ENCODE measurements at places on chromosomes 13 and 19.
A peak's percentile ranks its signal among the peaks of the same experiment; 100 is the strongest.

GRCh38 chr13:113950451-113951245 is 23.2 kb downstream of the C13orf46 start:
- no peak for DNase-seq

GRCh38 chr19:29833614-29834261 is 21.9 kb downstream of the CCNE1 start:
- DNase-seq = no peak

- peak; percentile 34 for DNase-seq
Measured at GRCh38 chr13:100721885-100722512, 47.4 kb upstream of the TMTC4 start.

- peak; percentile 56 for DNase-seq
Measured at GRCh38 chr19:4059891-4060620, 6.6 kb downstream of the ZBTB7A start.

DNA sequence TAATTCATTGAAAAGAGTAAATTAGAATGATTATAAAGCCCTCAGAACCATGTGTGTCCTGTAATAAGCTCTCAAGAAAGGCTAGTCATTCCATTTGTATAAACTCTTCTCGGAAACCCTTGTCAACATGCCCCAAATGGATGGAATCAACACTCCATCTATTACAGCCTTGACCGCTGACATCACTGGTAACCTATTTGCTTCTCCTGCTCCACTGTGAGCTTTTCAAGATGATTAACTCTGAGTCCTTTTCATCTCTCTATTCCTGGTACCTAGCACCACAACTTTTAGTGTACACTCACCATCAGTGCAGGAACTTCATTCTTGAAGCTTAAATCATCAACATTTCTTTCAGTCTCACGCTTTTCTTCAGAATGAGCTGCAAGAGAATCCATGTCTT is 612.0 kb downstream of the DCT start:
- DNase-seq = no peak

DNA sequence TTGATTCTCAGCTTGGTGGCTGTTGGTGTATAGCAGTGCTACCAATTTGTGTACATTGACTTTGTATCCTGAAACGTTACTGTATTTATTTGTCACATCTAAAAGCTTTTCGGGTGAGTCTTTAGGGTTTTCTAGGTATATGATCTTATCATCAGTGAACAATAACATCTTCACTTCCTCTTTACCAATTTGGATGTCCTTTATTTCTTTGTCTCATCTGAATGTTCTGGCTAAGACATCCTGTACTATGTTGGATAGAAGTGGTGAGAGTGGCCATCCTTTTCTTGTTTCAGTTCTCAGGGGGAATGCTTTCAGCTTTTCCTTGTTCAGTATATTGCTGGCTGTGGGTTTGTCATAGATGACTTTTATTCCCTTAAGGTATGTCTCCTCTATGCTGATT is 6.0 kb upstream of the ZNF738 start:
- no peak for DNase-seq

GRCh38 chr19:37353968-37354367 is 16.9 kb upstream of the ZNF527 start:
- no peak for DNase-seq

GRCh38 chr13:91934354-91934753 is 535.9 kb downstream of the GPC5 start:
- no peak for DNase-seq

DNA sequence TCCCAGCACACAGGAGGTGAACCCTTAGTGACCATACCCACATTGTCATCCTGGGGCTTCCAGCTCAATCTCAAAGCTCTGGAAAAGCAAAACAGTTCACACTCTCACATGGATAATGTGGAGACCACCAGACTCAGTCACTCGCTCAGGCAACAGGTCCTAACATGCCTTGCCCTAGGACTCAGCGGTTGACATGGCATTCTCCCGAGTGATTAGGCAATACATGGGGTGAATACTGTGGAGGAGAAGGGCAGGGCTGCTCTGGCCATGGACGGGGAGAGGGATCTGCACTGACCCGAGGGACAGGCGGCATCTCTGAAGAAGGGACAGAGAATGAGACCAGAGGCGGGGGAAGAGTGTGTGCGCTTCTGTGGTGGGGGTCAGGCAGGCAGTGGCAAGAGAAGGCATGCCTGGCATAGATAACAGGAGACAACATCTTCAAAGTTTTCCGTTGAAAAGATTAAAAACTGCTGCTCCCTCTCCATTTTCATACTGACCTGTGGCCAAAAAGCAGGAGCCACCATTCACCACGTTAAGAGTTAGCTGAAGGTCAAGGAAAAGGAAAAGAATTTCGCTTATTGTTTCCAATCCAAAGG is 44.5 kb upstream of the EPHX3 start:
- no peak for DNase-seq

DNA sequence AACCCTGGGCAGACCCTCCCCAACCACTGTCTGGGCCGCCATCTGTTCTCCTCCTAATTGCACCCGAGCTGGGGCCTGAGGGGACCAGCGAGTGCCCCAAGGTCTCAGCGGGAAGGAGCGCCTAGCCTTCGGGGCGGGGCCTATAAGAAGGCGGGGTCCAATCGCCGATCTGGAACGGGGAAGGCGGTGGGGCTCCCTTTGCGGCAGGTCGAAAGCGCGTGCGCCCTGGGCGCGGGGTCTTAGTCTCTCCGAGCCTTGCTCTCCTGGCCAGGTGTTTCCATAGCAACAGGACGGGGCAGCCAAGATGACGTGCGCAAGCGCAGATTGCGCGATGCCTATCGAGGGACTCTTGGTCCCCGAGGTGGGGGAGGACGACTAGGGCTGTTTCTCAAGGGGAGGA is 2.8 kb downstream of the MAST1 start:
- DNase-seq = no peak

- DNase-seq = no peak
Measured at GRCh38 chr13:25579221-25579620, 207.4 kb downstream of the ATP8A2 start.

GRCh38 chr13:25971047-25971446 is 80.8 kb downstream of the SHISA2 start:
- no peak for DNase-seq

DNA sequence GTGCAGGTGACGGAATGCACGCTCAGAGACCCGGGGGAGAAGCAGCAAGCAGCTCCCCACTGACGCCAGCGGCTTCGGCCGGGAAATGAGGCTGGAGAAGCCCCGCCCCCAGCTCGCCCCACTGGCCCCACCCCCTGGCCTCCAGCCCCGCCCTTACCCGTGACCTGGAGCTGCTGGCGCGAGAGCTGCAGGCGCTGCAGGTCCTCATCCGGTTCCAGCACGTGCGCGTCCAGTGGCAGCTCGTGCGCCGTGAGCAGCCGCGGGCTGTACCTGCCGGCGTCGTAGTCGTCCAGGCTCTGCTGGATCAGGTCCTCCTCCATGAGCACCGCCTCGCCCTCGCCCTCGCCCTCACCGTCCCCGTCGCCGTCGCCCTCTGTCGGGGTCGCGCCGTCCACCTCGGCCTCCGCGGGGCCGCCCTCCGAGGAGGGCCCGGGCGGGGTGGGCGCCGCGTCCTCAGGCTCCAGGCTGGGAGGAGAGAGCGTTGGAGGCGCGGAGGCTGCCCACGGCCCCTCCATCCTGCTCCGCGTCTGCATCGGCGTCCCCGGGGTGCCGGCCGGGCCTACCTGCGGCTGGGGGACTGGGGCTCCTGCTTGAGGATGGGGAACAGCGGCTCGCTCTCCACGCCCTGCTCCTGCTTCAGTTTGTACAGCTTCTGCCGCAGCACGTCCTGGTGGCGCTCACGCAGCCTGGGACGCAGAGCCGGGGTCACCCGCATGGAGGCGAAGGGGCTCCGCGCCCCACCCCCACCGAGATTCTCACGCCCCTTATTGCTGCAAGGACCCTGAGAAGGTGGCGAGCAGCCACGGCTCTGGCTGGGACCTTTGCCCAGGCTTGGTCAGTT is 6.4 kb upstream of the TBXA2R start:
- no peak for DNase-seq

DNA sequence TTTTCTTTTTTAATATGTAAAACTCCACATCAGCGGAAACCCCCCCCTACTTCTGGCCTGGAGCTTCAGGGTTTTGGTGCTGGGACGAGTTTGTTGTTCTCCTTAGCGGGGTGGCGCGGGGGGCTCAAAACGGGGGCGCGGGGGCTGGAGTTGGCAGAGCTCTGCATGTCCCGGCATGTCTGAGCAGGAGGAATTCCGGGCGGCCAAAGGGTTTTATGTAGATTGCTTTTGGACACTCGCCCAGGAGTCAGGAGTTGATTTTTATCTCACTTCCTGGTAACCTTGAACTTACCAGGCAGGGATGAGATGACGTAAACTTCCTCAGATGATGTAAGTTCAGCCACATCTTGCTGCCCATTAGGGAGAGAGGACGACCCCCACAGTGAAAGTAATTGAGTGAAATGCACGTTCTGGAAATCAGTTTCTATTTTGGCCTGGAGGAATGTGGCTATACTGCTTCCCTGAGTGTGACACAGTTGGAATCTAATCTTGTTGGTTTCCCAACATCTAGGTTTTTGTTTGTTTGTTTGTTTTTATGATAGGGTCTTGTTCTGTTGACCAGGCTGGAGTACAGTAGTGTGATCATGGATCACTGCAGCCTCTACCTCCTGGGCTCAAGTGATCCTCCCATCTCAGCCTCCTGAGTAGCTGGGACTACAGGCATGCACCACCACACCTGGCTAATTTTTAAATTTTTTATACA is 21.0 kb upstream of the GDF15 start:
- no peak for DNase-seq

- DNase-seq = no peak
Measured at GRCh38 chr13:110333837-110334236, 26.8 kb downstream of the COL4A2 start.

DNA sequence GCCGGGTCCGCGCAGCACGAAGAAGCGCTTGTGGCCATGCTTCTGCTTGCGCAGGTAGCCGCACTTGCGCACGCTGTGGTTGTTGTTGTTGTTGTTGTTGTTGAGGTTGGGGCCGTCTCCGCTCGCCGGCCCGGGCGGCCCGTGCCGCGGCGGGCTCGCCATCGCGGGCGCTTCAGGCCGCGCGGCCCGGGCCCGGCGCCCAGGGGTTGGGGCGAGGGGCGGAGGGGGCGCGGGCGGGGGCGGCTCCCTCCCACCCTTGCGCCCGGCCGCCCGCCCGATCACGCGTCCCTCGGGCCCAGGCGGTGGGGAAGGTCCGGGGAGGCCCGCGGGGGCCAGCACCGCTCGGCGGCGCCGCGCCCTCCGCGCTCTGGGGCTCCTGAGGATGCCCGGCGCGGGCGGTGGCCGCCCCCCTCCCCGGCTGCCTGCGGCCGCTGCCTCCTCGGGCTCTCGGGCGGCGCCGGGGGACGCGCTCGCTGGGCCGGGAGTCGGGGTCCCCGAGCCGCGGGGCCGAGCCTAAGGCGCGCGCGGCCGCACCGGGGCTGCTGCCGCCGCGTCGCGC is 412 bp downstream of the IRS2 start:
- no peak for DNase-seq

DNA sequence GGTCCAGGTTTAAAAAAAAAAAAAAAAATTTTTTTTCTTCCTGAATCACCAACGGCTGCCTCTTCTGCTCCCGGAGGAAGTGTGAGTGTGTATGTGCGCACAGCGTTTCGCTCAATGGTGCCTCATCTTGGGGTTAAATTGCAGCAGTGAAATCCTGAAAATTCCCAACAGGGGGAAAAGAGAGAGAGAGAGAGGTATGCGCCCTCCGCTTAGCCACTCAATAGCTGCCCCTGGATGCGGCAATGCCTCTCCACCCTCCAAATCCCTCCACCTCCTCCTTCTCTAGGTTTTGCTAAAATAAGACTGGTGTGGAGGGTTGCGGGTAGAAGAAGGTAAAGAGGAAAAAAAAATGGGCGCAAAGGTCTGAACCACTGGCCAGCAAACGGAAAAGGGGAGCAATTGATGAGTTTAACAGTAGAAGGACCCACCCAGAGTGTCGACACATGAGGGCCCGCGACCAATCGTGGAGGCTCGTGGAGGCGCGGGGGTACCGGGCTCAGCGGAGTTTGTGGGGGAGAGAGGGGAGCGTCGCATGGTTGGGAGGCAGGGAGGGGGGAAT is 853 bp upstream of the CACNA1A start:
- no peak for DNase-seq

DNA sequence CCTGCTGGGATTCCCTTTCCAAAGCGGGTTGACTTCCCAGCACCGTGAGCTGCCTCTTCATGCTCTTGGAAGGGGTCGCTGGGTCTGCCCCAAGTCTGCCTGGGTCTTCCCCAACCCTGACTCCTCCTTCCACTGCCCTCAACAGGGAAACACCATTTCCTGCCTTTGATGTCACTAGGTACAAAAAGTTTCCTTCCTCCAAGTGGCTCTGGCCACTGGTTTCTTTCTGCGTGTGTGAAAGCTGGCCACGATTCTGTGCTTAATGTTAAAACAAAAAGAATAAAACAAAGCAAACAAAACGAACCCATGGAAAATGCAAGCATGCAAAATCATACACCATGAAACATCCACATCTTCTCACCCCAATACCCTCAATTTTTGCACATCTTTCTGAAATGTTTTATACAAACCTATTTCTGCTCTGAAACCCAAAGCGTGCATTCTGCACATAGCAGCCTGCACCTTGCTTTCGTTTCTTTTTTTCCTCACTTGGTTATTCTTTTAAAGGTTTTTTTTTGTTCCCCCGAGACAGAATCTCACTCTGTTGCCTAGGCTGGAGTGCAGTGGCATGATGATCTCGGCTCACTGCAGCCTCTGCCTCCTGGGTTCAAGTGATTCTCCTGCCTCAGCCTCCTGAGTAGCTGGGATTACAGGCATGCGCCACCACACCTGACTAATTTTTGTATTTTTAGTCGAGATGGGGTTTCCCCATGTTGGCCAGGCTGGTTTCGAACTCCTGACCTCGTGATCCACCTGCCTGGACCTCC is 12.5 kb upstream of the TNFSF9 start:
- no peak for DNase-seq

- no peak for DNase-seq
Measured at GRCh38 chr19:41735071-41735600, 20.2 kb upstream of the CEACAM6 start.

DNA sequence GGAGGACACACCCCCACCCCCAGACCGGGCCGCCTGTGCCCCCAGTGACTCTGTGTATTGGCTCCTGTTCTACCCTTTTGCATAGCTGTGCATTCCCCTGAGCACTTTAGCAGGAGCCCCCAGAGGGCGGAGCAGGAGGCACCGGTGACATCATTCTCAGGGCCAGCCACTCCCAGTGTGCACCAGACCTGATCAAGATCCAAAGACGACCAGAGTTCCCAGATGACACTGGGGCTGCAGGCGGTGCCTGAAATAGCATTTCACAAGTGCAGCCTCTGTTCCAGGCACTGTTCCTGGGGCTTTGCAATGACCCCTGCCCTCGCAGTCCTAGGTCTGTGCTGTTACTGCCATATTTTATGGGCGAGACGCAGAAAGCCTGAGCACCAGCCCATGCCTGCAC is 14.5 kb upstream of the PTPRS start:
- DNase-seq = no peak

- DNase-seq = no peak
Measured at GRCh38 chr13:82749551-82749950, 1132.7 kb downstream of the SLITRK1 start.

DNA sequence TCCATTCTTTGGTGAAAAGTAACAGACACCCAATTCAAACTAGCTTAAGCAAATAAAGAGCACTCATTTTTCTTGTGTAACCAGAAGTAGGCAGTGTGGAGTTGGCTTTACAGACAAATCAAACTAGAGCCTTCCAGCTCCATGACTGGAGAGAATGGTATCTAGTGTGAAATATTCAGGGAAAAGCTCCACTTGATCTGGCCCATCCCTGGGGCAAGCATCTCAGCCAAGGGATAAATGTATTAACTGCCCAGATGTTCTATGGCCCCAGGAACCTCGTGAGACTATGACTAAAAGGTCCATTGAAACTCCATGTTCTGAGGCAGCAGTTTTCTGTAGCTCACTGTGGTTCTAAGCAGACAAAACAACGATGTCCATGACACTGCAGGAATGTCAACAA is 49.9 kb downstream of the TBC1D4 start:
- DNase-seq = no peak

Data from stimulated activated CD4-positive, alpha-beta T cell treated with anti-CD3 and anti-CD28 coated beads, Interleukin-4, amount 100 ng/mL, for 1 hour (primary cell).